Dermis blood vessel endothelial cell (primary cell): ENCODE measurements at places on chromosomes 5 and 9. TPM values are rescaled to one million over a fixed set of nuclear protein-coding genes. Genes with fewer than 3 reads are reported as not detected.

Gene ZNF782
- 2.9 and 3.7 TPM in 2 replicates for total RNA-seq

Gene RLN2
- 1.6 TPM in 1 of 2 replicates, not detected in the other for total RNA-seq

Gene FAM221B
- not detected in 2 replicates for total RNA-seq

Gene ADAMTS16
- not detected in 2 replicates for total RNA-seq

Gene SMIM33
- total RNA-seq = not detected in 2 replicates

Gene ADAMTSL2
- total RNA-seq = under 0.01 and 0.17 TPM in 2 replicates

Gene PIGO
- total RNA-seq = 11.9 and 18.0 TPM in 2 replicates

Gene LCN15
- 0.05 TPM in 1 of 2 replicates, not detected in the other for total RNA-seq

Gene MYOT
- total RNA-seq = not detected in 2 replicates

Gene FOXD4L6
- under 0.01 and 0.09 TPM in 2 replicates for total RNA-seq

Gene GABRG2
- total RNA-seq = not detected in 2 replicates

Gene BTF3
- total RNA-seq = 250 and 286 TPM in 2 replicates

Gene CDC26
- total RNA-seq = 52.1 and 67.9 TPM in 2 replicates

Gene RNF38
- 23.0 and 43.9 TPM in 2 replicates for total RNA-seq

Gene SLC6A3
- total RNA-seq = not detected in 2 replicates

Gene FBN2
- 0.79 and 14.0 TPM in 2 replicates for total RNA-seq

Gene CKMT2
- total RNA-seq = 0.51 and 0.56 TPM in 2 replicates

Gene ENTPD8
- 0.23 and 0.34 TPM in 2 replicates for total RNA-seq

Gene SPDL1
- total RNA-seq = 10.9 and 27.5 TPM in 2 replicates

Gene MCIDAS
- not detected in 2 replicates for total RNA-seq

Gene TAS2R1
- not detected in 2 replicates for total RNA-seq

Gene GAS1
- 1.4 and 1.5 TPM in 2 replicates for total RNA-seq

Gene LCN2
- 0.14 TPM in 1 of 2 replicates, not detected in the other for total RNA-seq

Gene TMEM38B
- total RNA-seq = 6.5 and 6.8 TPM in 2 replicates

Gene NTMT1
- total RNA-seq = 15.7 and 20.1 TPM in 2 replicates

Gene NKD2
- 0.17 and 0.56 TPM in 2 replicates for total RNA-seq

Gene ADAMTS13
- 0.84 and 1.0 TPM in 2 replicates for total RNA-seq

Gene SLC34A1
- not detected in 2 replicates for total RNA-seq

Gene NOXA1
- 1.5 and 2.6 TPM in 2 replicates for total RNA-seq

Gene CER1
- not detected in 2 replicates for total RNA-seq

Gene CCDC192
- not detected in 2 replicates for total RNA-seq

Gene INSL6
- total RNA-seq = not detected in 2 replicates

Gene FOXD4L4
- total RNA-seq = 0.09 and 0.17 TPM in 2 replicates
